ENCODE measurements at places on chromosomes 1 and 21. TPM values are rescaled to one million over a fixed set of nuclear protein-coding genes. Genes with fewer than 3 reads are reported as not detected.

DNA sequence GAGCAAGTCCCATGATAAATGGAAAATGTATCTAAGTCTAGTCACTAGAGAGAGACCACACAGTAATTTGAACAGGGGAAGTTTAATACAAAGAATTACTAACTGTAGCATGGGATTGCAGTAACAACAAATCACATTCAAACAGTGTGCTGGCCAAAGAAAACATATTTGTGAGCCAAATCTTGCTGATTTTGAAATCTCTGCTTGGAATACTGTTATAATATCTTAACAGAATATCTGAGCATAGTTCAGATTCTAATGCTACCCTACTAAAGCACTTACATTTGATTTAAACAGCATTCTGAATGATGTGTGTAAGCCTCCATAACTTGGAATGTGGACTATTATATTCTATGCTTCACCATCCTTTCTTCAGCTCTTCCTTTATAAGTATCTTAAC, 270.0 kb upstream of the BRINP3 start:
- no peak overlapping the region for H3K27ac ChIP-seq
- no peak overlapping the region for H3K4me3 ChIP-seq
- H3K4me1 ChIP-seq: no peaks in the 10 kb centered on the region
- no peaks in the 10 kb centered on the region for H3K36me3 ChIP-seq
- H3K27me3 ChIP-seq: no peaks in the 10 kb centered on the region

DNA sequence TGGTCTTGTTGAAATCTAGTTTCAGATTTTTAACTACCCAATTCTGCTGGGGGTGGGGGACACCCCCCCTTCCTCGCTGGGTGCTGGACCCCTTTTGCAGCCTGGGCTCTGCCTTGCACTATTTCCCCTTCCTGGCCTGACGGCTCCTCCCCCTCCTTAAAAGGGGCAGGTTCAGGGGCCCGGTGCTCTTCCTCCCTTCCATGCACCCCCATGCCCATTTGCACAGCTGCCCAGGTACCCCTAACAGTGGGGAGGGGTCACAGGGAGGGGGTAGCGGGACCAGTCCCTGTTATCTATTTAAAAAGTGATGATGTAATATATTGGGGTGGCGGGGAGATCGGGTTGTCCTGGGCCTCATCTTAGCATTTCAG, 15.3 kb downstream of the ZBTB7B start:
- no peaks in the 10 kb centered on the region for H3K27me3 ChIP-seq
- peaks cover 11% of the 10 kb centered on the region for H3K4me1 ChIP-seq
- H3K27ac ChIP-seq: no peak overlapping the region
- H3K4me3 ChIP-seq: peak overlapping the region; percentile 36

GRCh38 chr1:209534496-209535250, 48.8 kb upstream of the CAMK1G start:
- H3K36me3 ChIP-seq: no peaks in the 10 kb centered on the region
- no peaks in the 10 kb centered on the region for H3K4me1 ChIP-seq
- H3K4me3 ChIP-seq: no peak overlapping the region
- DNase-seq: no peak

GRCh38 chr1:245118806-245119205, 36.0 kb upstream of the KIF26B start:
- H3K27ac ChIP-seq: no peak overlapping the region
- no peaks in the 10 kb centered on the region for H3K4me1 ChIP-seq
- no peak for DNase-seq
- H3K27me3 ChIP-seq: no peaks in the 10 kb centered on the region
- H3K36me3 ChIP-seq: no peaks in the 10 kb centered on the region
- H3K4me3 ChIP-seq: no peak overlapping the region

GRCh38 chr1:156707417-156708217, 2.2 kb upstream of the CRABP2 start:
- H3K4me3 ChIP-seq: peak overlapping the region; percentile 50
- H3K27ac ChIP-seq: peak overlapping the region; percentile 57
- peaks cover 41% of the 10 kb centered on the region for H3K4me1 ChIP-seq
- peak; percentile 72 for DNase-seq
- no peaks in the 10 kb centered on the region for H3K36me3 ChIP-seq

GRCh38 chr1:5982276-5982675, 9.9 kb downstream of the NPHP4 start:
- no peaks in the 10 kb centered on the region for H3K36me3 ChIP-seq
- no peak for DNase-seq
- H3K4me3 ChIP-seq: no peak overlapping the region
- peaks cover 6% of the 10 kb centered on the region for H3K4me1 ChIP-seq
- no peak overlapping the region for H3K27ac ChIP-seq
- H3K27me3 ChIP-seq: no peaks in the 10 kb centered on the region

DNA sequence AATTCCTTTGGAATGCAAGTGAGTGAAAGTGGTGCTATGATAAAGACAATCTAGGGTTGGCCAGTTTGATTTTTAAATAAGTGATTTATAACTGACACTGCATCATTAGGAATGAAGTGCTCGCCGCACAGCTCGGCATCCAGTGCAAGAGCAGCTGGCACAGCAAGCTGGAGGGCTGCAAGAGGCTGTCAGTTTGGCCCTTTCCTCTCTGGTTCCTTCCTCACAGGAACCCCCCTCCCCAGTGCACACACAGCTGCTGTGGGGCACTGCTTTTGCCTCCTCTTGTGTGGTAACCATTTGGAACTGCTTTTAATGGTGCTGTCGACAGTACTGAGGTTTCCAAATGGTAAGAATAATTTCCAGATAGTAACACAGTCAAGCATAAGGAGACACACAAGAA, 10.4 kb upstream of the BCAR3 start:
- no peak for DNase-seq
- H3K27ac ChIP-seq: no peak overlapping the region
- H3K27me3 ChIP-seq: no peaks in the 10 kb centered on the region

GRCh38 chr1:19885821-19886220, 3.6 kb downstream of the OTUD3 start:
- no peaks in the 10 kb centered on the region for H3K27me3 ChIP-seq
- no peaks in the 10 kb centered on the region for H3K4me1 ChIP-seq
- no peaks in the 10 kb centered on the region for H3K36me3 ChIP-seq
- no peak for DNase-seq
- no peak overlapping the region for H3K27ac ChIP-seq

CCDC185 gene
- 0.06 TPM for polyA plus RNA-seq

DNA sequence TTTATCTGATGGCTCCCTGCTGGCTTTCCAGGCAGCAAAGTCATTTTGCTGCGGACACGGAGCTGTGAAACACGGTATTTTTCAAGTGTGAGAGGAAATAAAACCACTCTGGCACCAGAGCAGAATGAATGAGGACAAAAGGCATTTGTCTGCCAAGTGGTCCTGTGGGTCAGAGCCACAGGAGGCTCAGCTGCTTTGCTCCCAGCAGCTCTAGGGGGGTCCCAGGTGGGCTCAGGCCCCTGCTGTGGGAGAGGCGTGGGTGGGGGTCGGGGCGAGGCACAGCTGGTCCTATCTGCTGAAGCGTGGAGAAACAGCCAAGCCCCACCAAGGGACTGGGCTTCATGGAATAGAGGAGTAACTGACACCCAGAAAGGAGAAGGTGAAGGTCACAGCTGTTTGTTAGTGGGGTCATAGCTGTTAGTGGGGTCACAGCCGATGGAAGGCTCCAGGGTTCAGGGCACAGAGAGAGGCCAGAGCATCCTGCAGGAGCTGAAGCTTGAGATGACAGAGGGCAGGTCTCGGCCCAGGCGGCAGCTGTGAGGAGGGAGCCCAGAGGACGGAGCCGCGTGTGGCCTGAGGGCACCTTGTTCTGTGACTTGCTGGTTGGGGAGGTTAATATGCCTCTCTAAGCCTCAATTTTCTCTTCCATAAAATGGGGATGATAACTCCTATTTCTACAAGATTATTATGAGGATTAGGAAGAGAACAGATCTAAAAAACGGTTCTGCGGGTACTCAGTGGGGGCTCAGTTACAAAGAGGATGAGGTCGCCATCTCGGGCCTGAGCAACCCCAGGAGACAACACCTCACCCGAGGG, 7.1 kb downstream of the KIF17 start:
- H3K27me3 ChIP-seq: no peaks in the 10 kb centered on the region
- no peak overlapping the region for H3K4me3 ChIP-seq
- H3K36me3 ChIP-seq: no peaks in the 10 kb centered on the region
- no peak for DNase-seq
- H3K27ac ChIP-seq: no peak overlapping the region
- H3K4me1 ChIP-seq: no peaks in the 10 kb centered on the region

GRCh38 chr1:3060601-3061551, 8.1 kb upstream of the PRDM16 start:
- peaks cover 51% of the 10 kb centered on the region for H3K27me3 ChIP-seq
- no peak overlapping the region for H3K27ac ChIP-seq
- H3K4me3 ChIP-seq: no peak overlapping the region
- DNase-seq: no peak
- H3K4me1 ChIP-seq: peaks cover 4% of the 10 kb centered on the region

LRRC39 gene
- polyA plus RNA-seq: 0.33 TPM

- no peak overlapping the region for H3K27ac ChIP-seq
- no peaks in the 10 kb centered on the region for H3K4me1 ChIP-seq
- H3K4me3 ChIP-seq: no peak overlapping the region
- no peak for DNase-seq
- H3K36me3 ChIP-seq: no peaks in the 10 kb centered on the region
- H3K27me3 ChIP-seq: no peaks in the 10 kb centered on the region
These were observed 4.6 kb upstream of the NAXE start for GRCh38 chr1:156586892-156587477.

- no peaks in the 10 kb centered on the region for H3K4me1 ChIP-seq
- no peak for DNase-seq
- no peak overlapping the region for H3K4me3 ChIP-seq
- H3K27me3 ChIP-seq: no peaks in the 10 kb centered on the region
- no peak overlapping the region for H3K27ac ChIP-seq
- H3K36me3 ChIP-seq: no peaks in the 10 kb centered on the region
These were observed 31.5 kb upstream of the KCNK1 start for GRCh38 chr1:233582439-233582838.

DNA sequence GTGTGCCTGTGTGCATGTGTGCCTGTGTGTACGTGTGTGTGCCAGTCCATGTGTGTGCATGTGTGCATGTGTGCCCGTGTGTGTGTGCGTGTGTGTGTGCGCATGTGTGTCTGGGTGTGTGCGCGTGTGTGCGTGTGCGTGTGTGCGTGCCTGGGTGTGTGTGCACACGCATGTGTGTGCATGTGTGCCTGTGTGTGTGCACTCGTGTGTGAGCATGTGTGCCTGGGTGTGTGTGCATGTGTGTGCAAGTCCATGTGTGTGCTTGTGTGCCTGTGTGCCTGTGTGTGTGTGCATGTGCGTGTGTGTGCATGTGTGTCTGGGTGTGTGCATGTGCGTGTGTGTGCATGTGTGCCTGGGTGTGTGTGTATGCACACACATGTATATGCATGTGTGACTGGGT, 28.7 kb upstream of the COL6A2 start:
- no peaks in the 10 kb centered on the region for H3K36me3 ChIP-seq
- H3K4me1 ChIP-seq: no peaks in the 10 kb centered on the region
- no peak overlapping the region for H3K27ac ChIP-seq
- H3K27me3 ChIP-seq: no peaks in the 10 kb centered on the region

- no peaks in the 10 kb centered on the region for H3K27me3 ChIP-seq
- no peak for DNase-seq
- H3K36me3 ChIP-seq: no peaks in the 10 kb centered on the region
- 0 out of 2 replicates have a peak, but pooled peaks cover 2% of the 10 kb centered on the region for H3K4me1 ChIP-seq
- no peak overlapping the region for H3K27ac ChIP-seq
- H3K4me3 ChIP-seq: no peak overlapping the region
These were observed 133.1 kb downstream of the AKT3 start for GRCh38 chr1:243716906-243717305.

DNA sequence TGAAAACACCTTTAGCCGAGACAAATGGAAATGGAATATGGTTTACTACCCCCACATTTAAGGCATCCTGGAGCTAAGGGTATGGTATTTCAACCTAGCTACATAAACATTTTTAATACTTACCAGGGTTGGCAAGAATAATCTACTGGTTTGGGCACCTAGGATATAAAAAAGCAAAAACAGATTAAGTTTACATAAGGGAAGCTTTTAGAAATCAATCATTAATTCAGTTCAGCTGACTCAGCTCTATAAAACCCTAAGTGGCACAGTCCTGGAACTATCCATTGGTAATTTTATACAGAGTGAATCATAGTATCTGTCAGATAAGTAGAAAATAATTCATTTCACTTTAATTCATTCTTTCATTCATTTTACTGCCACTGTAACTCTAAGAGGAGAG, 355.2 kb downstream of the VAV3 start:
- no peak overlapping the region for H3K4me3 ChIP-seq
- no peaks in the 10 kb centered on the region for H3K4me1 ChIP-seq
- no peaks in the 10 kb centered on the region for H3K27me3 ChIP-seq
- no peak overlapping the region for H3K27ac ChIP-seq
- no peaks in the 10 kb centered on the region for H3K36me3 ChIP-seq

- 0 out of 2 replicates have a peak overlapping the region, but pooled peaks have one; percentile 19 for H3K27ac ChIP-seq
- H3K27me3 ChIP-seq: no peaks in the 10 kb centered on the region
- peaks cover 5% of the 10 kb centered on the region for H3K4me1 ChIP-seq
- H3K36me3 ChIP-seq: peaks cover 37% of the 10 kb centered on the region
- no peak overlapping the region for H3K4me3 ChIP-seq
- DNase-seq: no peak
These were observed 30.1 kb downstream of the RCC2 start for GRCh38 chr1:17409391-17409811.

GBP7 gene
- polyA plus RNA-seq: not detected

CLDN17 gene
- not detected for polyA plus RNA-seq

DNA sequence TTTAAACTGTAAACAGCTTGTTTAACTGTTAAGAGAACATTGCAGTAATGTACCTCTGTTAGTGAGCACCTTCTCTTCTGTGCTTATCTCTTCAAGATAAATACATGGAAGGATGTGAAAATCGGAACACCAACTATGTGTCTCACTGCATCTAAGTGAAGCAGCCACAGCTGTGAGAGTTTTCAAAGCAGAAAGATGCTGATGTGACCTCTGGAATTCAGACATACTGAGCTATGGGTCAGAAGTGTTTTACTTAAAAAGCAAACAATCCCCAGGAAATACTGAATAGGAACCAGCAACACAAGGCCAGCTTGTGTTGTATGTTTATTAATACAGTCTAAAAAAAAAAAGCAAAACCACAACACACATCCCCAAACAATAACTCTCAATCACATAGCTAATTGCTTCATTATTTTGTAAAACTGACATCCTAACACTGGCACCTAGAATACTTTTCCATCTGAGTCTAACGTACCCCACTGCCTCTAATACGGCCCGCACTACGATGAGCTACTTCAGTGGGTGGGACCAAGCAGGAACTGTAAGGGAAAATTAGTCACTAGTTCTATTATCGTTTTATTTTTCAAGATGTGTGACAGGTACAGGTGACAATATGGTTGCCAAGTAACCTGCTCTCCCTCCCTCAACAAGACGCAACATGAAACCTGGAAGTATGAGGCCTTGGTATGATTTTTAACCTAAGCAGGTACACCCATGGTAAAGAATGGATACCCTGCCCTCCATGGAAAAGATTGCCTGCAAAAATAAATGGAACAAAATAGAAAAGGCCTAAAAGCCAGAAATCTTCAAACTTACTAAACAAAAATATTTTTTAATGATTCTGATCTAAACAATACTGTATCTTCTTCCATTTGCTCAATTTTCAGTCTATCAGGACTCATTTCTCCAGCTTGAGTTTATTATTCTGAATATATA, 13.9 kb downstream of the ERRFI1 start:
- peaks cover 4% of the 10 kb centered on the region for H3K4me1 ChIP-seq
- no peak overlapping the region for H3K27ac ChIP-seq
- H3K36me3 ChIP-seq: peaks cover 25% of the 10 kb centered on the region
- DNase-seq: no peak
- H3K4me3 ChIP-seq: no peak overlapping the region

- no peak overlapping the region for H3K27ac ChIP-seq
- DNase-seq: no peak
- H3K27me3 ChIP-seq: no peaks in the 10 kb centered on the region
These were observed 82.6 kb downstream of the MTR start for GRCh38 chr1:236877661-236878060.

LORICRIN gene
- 0.08 TPM for polyA plus RNA-seq

Data from H1 (cell line).